ENCODE measurements at places on chromosomes 4 and X.

DNA sequence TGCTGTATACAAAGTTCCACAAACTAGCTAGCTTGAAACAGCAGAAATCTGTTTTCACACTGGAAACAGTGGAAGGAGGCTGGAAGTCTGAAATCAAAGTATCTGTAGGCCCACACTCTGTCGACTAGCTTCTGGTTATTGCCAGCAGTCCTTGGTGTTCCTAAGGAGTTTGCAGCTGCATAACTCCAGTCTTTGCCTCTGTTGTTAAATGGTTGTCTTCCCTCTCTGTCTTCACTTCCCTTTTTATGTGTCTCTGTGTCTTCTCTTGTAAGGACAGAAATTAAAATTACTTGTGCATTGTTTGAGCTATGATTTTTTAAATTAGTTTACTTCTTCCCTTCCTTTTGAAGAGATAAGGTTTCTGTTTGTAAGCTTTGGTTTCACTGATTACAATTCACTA, 8.2 kb downstream of the MTHFD2L start:
- no peak for DNase-seq

DNA sequence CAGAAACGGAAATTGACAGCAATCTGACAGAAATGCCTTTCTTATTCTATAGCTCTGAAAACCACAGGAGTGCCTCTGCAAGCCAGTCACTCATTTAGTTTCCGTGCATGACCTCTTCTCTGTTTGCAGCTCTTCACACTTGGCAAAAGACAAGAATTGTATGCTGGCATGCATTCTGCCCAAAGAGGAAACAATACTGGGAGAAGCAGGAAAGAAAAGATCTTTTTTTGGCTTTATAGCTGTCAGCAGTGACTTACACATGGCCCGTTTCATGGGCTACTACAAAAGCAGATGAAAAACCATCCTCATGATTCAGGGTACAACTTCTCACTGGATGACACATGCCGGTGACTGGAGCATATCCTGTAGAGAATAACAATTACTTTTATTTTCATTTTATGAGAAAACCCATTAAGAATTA, 249.4 kb downstream of the ADAMTS3 start:
- no peak for DNase-seq

DNA sequence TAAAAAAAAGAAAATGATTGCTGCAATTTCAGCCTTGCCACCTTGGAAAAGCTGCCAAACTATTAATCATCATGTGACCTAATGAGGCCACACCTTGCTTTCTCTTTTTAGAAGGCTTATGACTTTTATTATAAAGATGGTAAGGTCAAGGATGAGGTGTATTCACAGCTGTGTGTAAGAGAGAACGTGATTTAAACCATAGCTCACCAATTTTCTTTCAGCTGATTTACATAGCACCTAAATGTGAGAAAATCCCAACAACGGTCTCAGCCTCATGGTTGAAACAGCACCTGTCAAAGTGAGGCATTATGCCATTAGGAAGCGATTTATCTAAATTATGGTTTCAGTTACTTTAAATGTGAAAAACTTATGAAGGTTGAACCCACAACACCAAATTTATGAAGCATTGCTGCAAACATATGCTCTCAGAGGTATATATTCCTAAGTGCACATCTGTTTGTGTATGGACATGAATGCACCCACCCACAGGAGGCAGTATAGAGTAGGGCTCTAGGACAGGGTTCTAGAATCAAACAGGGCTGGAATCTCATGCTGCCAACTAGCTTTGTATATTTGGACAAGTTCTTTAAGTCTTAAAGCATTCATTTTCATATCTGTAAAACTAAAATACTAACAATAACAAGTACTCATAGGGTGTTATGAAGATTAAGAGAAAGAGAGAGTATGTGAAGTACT, 40.7 kb downstream of the ANXA3 start:
- DNase-seq: peak; percentile 60

GRCh38 chr4:186854256-186854655, 130.6 kb upstream of the FAT1 start:
- DNase-seq: no peak

DNA sequence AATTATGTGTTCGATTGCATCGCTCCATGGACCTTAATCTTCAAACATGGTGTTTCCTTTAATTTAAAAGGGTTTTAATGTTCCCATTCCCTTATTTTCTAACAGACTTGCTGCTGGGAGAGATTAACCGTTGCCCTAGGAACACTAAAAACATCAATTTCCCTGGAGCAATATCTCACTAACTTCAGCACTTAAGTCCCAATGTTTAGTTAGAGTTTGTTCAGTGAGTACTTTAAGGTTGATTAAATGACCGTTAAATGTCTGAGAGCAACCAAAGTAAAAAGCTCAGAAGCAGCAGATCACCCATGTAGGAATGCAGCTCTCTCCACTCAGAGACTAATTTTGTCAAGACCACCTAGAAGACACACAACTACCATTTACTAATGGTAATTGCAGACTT, 111.2 kb upstream of the PDE5A start:
- DNase-seq: no peak

GRCh38 chr4:168449719-168450452, 30.4 kb downstream of the DDX60L start:
- no peak for DNase-seq

DNA sequence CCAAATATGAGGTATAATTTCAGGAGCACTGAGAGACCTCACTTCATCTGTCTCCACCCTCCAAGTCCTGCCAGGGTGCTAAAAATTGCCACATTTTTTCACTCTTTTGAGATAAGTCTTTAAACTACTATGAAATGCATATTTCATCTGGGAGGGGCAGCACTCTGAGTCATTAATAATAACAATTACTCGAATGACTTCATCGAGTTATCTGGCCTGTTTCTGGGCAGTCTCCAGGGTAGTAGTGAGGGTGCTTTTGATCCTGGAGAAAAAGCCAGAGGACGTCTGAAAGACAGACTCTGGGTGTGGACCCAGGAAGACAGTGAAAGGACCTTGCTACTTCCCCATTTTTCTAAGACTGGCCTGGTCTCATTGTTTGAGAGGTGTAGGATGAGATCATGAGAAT, 42.3 kb upstream of the SRD5A3 start:
- DNase-seq: no peak

DNA sequence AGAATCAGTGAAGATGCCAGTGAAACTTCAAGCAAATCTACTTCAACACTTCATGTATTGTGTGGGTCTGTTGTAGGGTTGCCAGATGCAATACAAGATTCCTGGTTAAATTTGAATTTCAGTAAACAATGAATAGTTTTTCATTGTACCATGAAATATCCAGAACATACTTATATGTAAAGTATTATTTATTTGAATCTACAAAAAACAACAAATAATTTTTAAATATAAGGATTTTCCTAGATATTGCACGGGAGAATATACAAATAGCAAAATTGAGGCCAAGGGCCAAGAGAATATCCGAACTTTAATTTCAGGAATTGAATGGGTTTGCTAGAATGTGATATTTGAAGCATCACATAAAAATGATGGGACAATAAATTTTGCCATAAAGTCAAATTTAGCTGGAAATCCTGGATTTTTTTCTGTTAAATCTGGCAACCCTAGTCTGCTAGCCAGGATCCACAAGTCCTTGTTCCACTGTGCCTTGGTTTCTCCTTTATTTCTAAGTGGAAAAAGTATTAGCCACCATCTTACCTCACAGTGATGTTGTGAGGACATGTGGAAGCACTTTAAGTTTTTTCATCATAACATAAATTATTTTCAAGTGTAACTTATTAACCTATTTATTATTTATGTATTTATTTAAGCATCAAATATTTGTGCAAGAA, 2.3 kb downstream of the CXCL8 start:
- DNase-seq: no peak

GRCh38 chr4:62194342-62194741, 994.2 kb downstream of the ADGRL3 start:
- no peak for DNase-seq

- no peak for DNase-seq
Measured at GRCh38 chrX:148314876-148315275, 185.5 kb upstream of the AFF2 start.

- no peak for DNase-seq
Measured at GRCh38 chrX:153816831-153817690, 13.3 kb downstream of the PDZD4 start.

DNA sequence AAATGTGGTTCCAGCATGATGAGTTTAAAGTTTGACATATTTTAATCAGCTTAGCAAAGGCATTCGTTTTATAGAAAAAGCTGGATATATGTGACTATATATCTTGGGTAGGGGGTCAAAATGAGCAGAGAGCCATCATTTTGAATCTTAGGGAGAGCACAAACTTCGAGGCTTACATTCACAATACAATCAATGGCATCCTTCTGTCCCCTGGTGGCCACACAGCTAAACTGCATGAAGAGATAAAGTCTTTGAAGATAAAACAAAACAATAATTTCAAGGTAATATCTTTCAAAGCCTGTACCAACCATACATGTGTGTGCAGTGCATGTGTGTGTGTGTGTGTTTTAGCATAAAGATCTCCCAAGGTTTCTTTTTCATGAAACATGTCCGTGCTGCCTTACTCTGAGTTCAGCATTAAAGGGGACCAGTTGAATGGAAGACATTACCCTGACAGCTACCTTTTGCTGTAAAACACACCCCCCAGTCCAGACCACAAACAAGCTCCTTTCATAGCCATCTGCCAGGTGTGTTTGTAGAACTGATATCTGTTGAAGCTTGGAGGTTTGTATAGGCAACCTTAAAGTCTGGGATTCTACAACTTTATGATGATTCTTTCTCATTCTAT, 22.0 kb downstream of the DYNLT3 start:
- peak; percentile 55 for DNase-seq

DNA sequence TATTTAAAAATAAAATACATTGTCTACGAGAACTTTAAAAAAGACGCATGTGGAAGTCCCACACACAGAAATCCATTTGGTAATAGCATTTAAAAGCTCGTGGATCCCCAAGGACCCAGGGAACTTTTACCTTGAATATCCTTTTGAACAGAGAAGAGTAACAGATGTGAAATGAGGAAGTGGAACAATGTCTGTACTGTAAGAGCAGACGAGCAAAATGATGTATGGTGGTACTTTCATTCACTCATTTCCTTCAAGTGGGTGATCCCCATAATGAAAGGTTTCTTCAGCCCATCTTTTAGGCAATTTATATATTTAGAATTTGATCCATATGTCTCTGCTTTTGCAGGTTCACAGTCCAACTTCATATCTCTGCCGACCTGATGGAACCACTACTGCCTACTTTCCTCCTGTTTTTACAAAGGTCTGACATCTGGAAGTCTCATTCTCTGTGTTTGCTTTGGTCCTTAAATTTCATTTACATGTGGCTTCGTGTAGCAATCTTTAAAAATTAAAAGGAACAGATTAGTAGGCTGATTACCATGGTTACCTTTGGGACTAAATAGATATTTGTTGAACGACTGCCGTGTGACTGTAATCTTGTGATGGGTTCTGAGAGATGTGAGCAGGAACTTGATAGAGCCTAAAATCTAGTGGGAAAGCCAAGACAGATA, 188.4 kb downstream of the PALLD start:
- DNase-seq: no peak

DNA sequence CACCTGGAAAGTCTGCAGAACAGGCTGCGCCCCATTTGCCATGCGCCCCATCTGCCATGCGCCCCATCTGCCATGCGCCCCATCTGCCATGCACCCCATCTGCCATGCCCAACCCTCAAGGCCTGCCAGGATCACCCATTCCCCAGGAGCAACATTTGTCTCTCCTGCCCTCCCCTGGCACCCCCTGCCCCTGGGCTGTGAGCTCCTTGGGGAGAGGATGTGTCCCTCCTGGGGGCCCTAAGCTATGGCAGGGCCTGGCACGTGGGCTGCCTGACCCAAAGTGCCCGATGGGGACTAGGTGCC, 82.6 kb downstream of the FAM53A start:
- no peak for DNase-seq

- DNase-seq: no peak
Measured at GRCh38 chr4:138243369-138243768, 1.2 kb upstream of the SLC7A11 start.

DNA sequence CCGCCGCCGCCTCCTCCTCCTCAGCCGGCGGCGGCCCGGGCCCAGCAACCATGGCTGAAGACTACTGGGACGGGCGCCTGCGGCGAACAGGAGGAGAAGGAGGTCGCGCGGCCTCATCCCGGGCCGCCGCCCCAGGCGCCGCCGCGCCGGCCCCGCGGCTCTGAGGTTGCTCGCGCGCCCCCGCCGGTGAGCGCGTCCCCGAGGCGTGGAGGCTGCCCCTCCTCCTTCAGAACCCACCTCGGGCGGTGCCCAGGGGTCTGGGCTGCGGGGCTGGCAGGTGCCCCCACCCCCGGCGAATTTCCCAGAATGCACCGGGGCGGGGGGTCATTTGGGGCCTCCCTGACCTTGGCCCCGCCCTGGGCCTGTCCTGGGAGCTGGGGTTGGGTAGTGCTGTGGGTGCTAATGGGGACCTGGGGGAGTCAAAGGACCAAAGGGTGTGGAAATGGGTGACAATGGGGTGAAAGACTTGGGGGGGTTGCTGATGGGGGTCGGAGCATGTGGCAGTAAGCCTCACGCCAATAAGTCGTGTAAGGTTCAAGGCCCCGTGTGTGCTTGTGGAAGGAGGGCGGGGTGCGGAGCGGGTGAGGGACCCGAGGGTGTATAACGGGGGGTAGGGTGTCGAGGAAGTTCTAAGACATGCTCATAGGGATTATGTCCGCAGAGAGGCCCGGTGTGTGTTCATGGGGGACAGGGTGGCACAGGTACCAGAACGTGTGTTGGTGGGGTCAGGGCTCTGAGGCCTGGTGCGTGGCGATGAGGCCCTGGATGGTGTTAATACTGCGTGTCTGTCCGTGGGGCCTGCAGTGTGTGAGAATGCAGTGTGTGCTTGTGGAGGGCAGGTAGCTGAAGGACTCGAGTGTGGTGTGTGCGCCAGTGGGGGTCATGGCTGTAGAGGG, 687 bp downstream of the CDK16 start:
- peak; percentile 31 for DNase-seq

DNA sequence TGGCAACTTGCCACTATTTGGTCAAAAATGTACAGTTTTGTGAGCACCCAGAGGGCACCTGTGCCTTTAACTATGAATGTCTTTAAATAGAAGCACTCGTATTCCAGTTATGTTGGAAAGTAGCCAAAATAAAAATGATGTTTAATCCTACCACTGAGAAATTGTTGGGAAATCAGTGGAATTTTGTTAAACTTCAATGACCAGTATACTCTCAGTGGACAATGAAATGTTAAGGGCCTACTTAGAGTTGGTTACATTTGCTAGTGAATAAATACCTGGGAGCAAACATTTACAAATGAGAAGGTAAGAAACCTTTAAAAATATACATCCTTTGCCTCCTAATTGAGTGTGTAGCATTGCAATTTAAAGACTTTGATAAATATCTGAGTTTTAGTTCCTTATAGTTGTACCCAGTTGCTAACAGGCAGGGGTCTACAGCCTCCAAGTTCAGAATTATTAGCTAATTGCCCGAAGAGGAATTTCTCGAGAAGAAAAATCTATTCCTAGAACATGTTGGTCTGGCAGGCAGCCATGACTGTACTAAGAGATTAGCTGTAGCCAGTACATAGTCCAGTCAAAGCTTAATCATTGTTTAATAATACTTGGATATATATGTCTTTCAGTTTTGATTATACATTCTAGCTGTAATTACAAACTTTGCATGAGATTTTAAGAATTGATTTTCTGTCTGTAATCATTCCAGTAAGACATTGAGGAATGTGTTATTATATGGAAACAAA, 93.2 kb downstream of the IL1RAPL2 start:
- no peak for DNase-seq

Data from hematopoietic multipotent progenitor cell treated with erythropoietin and hydrocortisone succinate and interleukin-3 and kit ligand, for 15 days (in vitro differentiated cells).